ENCODE measurements at places on chromosomes 13 and 19.

GRCh38 chr19:8831832-8832131 lies 322 bp downstream of the ZNF558 start:
- DNase-seq: peak; percentile 16

GRCh38 chr13:40969169-40969901 lies 49.8 kb downstream of the ELF1 start:
- DNase-seq: no peak

DNA sequence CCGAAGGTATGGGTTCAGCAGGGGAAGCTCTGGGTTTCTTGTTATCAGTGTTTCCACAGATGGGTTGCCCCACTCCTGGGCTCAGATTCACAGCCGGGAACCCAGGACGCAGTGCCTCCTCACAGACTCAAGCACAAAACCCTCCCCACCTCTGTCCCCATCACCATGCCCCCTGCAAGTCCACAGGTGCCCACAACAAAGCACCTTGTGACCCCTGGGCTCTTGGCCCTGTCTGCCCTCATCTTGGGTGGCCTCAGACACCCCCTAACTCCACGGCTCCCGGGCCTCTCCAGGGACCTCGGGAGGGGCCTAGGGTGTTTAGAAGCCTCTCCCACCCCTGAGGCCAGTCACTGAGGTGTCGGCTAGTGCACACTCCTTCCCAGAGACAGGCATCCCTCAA lies 231.7 kb downstream of the TUBA3C start:
- no peak for DNase-seq

- no peak for DNase-seq
Measured at GRCh38 chr13:39565036-39565949, 37.7 kb downstream of the LHFPL6 start.

GRCh38 chr13:27170516-27171243 lies 931 bp downstream of the USP12 start:
- peak; percentile 65 for DNase-seq

DNA sequence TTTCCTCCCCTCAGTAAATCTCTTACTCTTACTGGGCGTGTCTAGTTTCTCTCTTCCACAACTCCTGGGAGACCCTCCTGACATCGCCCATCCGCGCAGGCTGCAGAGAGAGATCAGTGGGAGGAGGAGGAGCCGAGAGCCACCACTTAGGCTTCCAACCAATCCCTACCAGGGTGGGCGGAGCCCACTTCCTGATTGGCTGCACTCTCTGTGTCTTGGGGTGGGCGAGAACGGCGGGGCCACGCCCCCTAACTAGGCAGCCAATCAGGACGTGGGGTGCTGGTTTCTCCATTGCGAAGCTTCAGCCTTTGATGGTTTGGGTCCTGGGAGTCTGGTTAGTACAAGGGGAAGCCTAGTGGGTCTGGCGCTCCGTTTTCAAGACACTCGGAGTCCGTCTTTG lies at the start of gene PMIS2:
Gene PMIS2, plus strand, starts transcription at position 326 of the 400 bp plus-strand sequence. CDS start 87 bp downstream, outside the sequence.
- no peak for DNase-seq

- DNase-seq: no peak
Measured at GRCh38 chr13:111225810-111226546, 94.5 kb upstream of the TEX29 start.

DNA sequence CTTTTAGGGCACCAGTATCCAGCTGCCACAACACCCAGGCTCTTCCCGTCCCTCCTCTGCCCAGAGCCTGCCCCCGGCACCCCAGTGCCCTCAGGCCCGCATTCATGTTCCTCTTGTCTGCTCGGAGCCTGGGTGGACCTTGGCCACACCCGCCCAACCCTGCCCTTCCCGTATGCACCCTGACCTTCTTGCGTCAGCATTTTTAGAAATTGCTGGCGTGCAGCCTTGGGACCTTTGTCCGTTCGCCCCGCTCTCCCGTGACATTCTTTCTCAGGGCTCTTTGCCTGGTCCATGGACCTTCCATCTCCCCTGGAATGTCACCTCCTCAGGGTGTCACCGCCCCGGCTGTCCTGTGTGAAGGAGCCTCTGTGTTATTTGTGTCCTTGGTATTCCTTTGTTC lies 7.6 kb downstream of the NUCB1 start:
- DNase-seq: no peak

GRCh38 chr13:89695343-89696257 lies 1651.9 kb upstream of the MIR17HG start:
- peak; percentile 62 for DNase-seq

- DNase-seq: no peak
Measured at GRCh38 chr19:43124360-43124759, 41.9 kb upstream of the PSG2 start.
